Suprapubic skin (tissue), 4 donors: ENCODE measurements at places on chromosomes 13 and 19. TPM values are rescaled to one million over a fixed set of nuclear protein-coding genes. Genes with fewer than 3 reads are reported as not detected.

DZIP1 gene
- 1.5 TPM for total RNA-seq

NKPD1 gene
- 60.4 TPM for total RNA-seq

PCDH17 gene
- total RNA-seq: 1.3 TPM

CLDND2 gene
- total RNA-seq: not detected

- DNase-seq: no peak
Measured at GRCh38 chr19:13957051-13957450, 4.7 kb downstream of the DCAF15 start.

DNA sequence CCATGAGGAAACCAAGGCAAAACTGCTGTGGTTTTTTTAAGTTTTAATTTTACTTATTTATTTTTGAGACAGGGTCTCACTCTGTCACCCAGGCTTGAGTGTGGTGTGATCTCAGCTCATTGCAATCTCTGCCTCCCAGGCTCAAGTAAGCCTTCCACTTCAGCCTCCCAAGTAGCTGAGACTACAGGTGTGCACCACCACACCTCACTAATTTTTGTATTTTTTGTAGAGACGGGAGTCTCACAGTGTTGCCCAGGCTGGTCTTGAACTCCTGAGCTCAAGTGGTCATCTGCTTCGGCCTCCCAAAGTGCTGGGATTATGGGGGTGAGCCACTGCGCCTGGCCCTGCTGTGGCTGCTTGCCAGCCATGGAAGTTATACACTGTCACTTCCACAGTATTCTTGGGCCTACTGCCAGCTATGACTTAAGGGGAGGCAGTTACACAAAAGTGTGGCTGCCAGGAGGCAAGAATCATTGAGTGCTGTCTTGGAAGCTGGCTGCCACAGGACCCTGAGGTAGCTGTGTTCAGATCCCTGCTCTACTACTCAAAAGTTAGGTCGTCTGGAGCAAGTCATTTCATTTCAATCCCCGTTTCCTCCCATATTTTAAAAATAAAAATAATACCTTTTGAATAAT lies 12.7 kb downstream of the FARP1 start:
- no peak for DNase-seq

GRCh38 chr19:55643887-55644176 lies 383 bp downstream of the ZNF581 start:
- no peak for DNase-seq

- DNase-seq: no peak
Measured at GRCh38 chr19:46803555-46803954, 15.2 kb upstream of the SLC1A5 start.

DNA sequence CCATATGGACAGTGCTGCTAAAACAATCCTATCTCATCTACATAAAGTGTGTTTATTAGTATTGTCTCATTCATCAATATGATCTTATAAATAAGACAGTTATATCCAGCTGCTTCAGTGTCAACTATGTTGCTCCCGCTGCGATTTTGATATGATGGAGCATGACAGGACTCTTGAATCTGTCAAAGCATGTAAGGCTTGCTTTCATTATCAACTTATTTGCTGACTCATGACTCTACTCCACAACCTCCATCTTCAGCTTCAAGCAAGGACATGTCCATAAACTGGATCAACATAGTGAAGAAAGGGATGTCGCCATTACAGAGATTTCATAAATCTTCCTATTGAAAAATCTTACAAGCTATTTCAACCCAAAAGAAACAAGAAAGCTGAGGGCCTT lies 2812.6 kb downstream of the PCDH9 start:
- DNase-seq: no peak
